ENCODE measurements at places on chromosomes 2 and 18.

GRCh38 chr2:189613077-189613636 lies 32.6 kb upstream of the SLC40A1 start:
- no peak for DNase-seq

DNA sequence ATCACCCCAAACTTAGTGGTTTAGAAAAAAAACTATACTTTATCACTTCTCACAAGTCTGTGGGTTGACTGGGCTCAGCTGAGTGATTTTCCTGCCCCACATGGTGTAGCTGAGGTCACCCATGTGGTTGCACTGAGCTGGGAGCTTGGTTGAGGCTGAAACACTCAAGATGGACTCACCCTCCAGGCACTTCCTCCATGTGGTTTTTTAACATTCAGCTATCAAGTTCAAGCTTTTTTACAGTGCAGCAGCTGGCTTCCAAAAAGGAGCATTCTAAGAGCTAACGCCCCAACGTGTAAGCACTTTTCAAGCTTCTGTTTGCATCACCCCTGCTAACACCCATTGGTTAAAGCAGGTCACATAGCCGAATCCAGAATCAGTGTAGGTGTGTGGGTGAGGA lies 105.9 kb upstream of the CREB1 start:
- no peak for DNase-seq

DNA sequence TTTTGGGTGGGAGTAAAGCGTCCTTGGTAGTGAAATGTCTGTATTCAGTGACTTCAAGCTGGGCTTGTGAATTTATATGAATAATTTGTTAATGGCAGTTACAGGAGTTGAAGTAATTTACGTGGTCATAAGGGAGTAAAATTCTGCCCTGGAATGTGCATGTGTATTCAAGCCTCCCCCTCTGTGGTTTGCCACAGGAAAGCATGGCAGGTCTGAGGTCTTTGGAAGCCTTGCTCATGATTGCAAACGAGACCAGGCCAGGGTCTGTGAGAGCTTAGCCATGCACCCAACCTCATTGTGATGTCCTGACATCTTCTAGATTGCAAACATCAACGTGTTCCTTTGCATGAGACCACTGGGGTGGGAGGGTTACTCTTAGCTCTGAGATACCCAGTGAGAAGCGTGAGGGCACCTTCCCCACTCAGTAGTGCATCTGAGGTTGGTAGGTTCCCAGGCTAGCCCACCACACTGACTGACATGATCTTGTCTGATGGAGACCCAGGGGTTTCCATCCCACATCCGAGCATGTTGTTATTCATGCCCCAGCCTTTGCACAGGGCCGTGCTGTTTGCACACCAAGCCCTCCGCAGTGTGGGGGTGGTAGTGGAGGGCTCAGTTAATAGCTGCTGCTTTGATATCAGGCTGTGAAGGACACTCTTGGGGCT lies 216.5 kb downstream of the KLHL29 start:
- DNase-seq = no peak

DNA sequence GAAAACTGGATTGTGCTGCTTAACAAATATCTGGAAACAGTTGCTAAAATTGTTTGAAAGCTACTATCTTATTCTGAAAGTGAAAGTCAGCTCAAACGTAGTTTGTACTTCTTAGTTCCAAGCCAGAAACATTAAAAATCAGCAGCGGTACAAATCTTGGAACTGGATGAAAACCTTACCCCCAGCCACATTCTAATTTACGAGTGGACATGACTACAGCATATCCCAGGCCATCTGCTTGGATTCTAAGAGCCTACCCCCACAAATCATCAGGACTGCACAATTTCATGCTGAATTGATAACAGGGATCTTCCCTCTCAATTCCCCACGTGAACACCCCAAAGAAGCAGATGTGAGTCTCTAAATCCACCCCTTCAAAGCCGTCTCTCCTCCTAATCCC lies 158.7 kb upstream of the NCKAP5 start:
- DNase-seq = no peak

GRCh38 chr2:198287706-198288105 lies 483.3 kb downstream of the PLCL1 start:
- peak; percentile 0 for DNase-seq

GRCh38 chr2:38191516-38191915 lies 115.6 kb upstream of the CYP1B1 start:
- DNase-seq = no peak

GRCh38 chr2:127423880-127424279 lies 5.7 kb downstream of the PROC start:
- DNase-seq = no peak

- DNase-seq = no peak
Measured at GRCh38 chr2:181684454-181685149, 4.3 kb upstream of the NEUROD1 start.

GRCh38 chr2:137223722-137224121 lies 458.4 kb downstream of the THSD7B start:
- DNase-seq = no peak

GRCh38 chr2:237943395-237944094 lies 23.3 kb upstream of the UBE2F start:
- no peak for DNase-seq

- peak; percentile 28 for DNase-seq
Measured at GRCh38 chr2:207227062-207227748, 61.5 kb upstream of the KLF7 start.

DNA sequence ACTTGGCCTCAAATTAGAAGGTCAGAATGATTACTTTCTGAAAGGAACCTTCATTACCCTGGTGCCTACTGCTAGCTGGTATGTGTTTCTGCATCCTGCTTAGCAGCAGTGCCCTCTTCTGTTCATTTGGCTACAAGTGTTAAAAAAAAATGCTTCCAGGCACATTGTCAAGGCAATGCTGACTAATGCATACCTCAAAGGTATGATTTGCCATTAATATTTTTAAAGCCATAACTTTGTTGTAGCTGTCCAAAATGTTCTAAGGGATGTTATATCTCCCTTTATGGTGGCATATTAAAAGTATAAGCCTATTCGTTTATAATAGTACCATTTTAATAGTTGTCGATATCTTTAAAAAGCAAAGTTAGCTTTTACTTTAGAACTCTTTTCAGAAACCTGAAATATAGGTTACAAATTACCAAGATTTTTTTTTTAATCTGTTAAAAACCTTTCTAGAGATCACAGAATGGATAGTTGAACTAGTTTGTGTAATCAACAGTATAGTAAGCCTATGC lies 52.0 kb upstream of the FAM171B start:
- no peak for DNase-seq

- DNase-seq = no peak
Measured at GRCh38 chr2:75894170-75894569, 183.5 kb upstream of the GCFC2 start.

DNA sequence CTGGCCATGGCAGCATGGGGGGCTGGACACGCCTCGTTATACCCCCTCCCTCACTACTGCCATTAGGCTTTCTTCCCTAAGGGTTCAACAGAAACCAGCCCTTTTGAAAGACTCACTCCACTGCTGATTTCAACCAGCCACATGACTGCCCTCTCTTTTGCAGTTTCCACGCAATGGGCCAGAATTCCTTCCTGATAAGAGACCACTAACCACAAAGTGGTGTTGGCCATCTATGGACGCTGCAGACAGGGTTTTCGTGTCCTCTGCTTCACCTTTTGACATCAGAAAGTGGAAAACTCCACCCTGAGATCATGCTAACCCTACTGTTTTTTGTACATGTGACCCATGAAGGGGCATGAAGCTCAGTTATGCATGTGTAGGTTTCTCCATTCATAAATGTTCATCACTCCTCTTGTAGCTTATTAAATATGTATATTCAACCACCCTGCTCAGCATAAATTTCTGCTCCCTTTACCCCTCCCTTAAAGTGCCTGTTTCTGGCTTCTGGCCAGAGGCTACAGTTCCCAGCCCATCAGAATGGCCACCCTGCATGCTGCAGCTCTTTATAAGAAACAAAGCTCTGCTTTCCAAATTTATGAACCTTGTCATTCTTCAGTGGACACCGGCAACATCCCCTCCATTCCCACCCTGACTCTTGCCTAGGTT lies 106.6 kb upstream of the MSH6 start:
- DNase-seq = no peak

DNA sequence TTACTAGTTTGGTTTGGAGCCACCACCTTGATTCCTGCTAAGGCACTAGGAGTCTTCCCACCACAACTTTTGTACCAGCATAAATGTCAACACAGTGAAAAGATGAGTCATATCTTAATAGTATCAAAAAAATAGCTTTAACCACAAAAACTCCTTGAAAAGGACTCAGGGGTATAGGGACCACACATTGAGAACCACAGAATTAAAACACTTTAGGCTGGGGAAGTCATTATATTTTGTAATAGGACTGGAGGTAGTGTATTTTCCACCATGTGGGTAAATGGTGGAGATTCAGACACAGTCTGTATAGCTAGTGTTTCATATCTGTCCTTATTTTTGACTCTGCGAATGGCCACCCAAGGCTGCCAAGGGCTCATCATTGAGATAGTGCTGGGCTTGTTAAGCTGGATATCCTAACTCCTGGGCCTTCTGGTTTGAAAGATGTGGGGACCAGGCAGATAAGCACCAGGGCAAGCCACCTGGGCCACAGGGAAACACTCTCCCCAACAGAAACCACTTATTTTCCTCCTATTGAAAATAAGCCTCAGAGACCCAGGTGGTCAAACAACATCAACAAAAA lies 19.1 kb upstream of the FHL2 start:
- DNase-seq = no peak

GRCh38 chr2:236993-237539 lies 26.8 kb downstream of the SH3YL1 start:
- DNase-seq = no peak

DNA sequence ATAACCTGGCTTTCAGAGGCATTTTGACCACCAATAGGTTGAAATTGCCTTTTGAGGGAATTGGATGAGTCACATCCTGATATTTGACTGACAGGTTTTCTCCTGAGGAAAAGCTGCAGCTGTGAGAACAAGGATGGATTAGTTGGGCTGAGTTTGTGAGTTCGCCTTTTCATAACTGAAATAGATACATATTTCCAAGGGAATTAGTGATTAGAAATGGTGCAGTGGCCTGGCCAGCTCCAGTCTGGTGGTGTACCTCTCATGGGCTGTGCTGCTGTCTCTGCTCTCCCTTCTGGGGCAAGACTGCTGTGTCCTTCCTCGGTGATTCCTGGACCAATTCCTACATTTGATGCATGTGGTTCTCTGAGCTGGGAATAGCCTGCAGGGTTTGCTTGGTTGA lies 341.3 kb downstream of the TSN start:
- no peak for DNase-seq

DNA sequence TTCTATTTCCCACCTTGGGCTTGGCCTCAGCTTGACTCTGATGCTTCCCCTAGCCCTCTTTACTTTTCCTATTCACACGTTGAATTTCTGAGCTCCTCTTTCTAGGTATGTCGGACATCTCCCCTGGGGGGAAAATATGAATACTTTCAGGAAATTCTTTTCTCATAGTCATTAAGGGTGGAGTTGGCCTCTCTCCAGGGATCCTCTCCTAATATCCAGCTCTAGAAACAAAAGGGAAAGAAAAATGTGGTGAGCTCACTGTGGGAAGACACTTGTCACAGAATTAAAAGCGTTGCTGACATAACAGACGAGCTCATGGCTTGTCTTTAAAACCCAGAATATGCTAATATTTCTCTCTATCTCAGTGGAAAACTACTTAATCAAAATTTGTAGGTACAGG lies 132.7 kb upstream of the MEX3C start:
- DNase-seq = no peak
